ENCODE measurements at places on chromosomes 6 and 20.

DNA sequence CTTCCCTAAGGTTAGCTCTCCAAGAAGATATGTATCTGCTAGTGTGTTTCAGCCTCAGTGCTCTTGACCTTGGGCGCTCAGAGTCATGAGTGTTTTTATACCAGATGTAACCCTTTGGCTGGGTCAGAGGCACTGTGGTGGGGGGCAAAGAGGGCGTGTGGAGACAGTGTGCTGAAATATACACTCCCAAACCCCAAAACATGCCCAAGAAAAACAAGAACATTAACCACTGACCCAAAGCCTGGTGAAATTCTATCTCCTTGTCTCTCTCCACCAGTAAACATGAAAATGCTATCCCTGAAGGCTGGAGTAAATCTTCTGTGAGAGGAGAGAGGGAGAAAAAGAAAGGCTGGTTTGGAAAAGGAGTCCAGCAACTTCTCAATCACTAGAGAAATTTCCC is 47.9 kb downstream of the ISM1 start:
- DNase-seq: no peak

DNA sequence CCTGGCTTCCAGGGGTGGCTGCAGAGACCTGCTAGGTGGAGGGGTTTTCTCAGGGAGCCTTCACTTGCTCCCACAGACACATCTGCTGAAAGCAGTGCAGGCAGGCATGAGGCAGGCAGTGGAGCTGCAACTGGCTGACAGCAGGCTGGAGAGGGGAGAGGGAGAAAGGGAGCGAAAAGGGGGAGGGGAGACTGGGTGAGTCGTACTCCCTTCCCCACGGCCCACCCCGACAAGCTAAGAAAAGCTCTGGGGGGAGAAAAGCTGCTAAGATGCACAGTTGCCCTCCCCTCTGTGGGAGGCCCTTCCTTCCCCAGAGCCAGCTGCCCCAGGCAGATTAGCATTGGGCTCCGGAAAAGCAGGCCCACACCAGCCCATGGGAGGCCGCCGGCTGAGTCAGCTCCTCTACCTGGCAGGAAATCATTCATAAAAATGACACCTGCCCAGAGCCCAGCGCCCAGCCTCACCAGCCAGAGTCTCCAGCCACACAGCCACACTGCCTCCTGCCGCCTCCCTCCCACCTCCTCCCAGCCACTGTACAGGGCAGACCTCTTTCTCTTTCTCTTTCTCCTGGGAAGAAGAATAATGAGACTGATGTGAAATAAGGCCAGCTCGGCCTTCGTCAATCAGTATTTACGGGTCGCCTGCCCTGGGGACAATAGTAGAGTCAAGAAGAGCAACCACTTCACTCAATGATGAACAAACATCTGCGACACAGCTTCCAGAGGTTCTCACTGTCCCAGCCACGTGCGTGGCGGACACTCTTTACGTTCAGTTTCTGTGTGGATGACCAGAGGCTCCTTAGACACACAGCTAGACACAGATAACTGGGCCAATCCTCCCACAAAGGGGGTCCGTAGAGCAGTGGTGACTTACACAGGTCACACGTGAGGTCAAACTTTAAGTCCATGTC is 7.7 kb upstream of the C20orf203 start:
- peak; percentile 81 for DNase-seq

DNA sequence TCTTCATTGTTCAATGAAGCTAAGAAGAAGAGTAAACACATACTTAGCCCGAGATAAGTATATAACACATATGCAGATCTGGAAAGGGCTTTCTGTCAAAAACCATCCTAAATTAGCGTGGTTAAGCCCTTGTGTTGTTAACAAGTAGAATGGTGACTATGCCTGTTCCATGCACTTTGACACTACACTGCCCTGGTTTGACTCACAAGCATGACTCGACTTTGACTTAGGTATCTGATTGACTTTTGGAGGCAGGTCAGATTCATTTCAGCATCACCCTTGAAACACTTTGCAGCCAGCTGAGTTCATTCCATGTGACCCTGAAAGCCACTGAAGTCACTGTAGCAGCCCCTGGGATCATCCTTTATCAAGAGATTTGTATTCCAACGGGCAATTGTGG is 239.8 kb downstream of the TBX18 start:
- DNase-seq: no peak

DNA sequence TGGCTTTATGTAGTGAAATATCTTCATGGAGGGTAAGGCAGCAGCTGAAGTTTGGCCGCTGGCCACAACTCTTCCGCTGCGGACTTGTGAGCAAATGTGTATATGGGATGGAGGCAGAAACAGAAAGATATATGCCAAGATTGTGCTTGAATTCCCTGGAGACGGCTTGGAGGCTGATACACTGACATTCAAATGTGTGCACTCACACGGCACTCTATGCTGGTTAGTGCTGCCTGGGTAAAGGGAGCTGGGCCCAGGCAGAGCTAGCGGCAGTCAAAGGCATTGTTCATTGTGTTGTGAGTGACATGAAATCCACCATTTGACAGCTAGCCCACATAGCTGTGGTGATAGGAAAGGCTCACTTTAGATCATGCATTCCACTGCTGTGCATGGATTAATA is 202.7 kb downstream of the CLIC5 start:
- no peak for DNase-seq

DNA sequence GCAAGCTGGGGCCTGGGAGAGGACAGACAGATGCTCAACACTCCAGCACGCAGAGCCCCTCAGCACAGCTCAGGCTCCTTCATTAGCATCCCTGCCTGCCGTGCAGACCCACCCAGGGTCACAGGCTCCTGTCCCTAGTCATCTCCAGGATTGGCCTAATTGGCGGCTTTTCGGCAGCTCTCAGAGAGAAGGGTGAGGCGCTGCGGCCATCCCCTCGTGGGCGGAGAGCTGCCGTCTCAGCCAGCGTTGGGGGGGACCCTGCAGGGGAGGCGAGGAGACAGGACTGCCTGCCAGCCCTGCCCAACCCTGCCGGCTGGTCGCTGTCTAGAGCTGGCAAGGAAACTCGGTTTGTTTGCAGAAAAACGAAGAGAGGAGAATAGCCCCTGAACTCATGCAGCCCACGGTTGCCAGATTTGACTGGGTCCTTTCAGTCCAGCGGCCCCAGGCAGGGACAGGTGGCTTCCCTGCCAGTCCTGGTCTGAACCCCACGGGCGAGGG is 26.8 kb downstream of the BHLHE23 start:
- no peak for DNase-seq

- DNase-seq: peak; percentile 71
These were observed 39.2 kb upstream of the TLDC2 start for GRCh38 chr20:36836591-36837269.

DNA sequence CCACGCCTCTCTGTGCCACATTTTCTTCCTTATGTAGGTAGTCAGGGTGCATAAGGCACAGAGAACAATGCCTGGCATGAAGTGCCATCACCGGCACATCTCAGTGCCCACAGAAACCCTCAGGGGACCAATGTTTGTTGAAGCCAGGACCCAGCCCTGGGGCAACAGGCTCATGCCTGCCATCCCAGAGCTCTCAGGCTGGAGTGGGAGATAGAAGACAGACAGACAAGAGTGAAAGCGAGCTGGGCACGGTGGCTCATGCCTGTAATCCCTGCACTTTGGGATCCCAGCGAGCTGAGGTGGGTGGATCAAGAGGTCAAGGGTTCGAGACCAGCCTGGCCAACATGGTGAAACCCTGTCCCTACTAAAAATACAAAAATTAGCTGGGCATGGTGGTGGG is 13.5 kb downstream of the EFCAB8 start:
- no peak for DNase-seq

DNA sequence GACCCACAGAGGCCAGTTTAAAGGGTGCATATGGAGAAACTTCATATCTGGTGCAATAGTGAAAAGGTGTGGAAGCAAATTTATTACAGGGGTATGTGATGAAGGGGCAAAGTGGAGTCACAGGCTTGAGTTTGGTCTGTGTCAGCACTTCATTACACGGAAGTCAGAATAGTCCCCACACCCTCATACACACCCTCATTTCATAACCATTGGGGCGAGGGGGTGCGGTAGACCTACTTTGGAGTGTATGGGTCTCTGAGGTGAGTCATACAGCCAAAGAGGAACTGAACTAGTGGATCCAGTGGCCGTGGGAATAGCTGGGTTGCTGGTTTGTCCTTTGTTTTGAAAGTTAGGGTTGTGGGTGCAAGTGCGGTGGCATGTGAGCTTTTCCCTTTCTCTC is 3.3 kb downstream of the TM9SF4 start:
- DNase-seq: peak; percentile 56

DNA sequence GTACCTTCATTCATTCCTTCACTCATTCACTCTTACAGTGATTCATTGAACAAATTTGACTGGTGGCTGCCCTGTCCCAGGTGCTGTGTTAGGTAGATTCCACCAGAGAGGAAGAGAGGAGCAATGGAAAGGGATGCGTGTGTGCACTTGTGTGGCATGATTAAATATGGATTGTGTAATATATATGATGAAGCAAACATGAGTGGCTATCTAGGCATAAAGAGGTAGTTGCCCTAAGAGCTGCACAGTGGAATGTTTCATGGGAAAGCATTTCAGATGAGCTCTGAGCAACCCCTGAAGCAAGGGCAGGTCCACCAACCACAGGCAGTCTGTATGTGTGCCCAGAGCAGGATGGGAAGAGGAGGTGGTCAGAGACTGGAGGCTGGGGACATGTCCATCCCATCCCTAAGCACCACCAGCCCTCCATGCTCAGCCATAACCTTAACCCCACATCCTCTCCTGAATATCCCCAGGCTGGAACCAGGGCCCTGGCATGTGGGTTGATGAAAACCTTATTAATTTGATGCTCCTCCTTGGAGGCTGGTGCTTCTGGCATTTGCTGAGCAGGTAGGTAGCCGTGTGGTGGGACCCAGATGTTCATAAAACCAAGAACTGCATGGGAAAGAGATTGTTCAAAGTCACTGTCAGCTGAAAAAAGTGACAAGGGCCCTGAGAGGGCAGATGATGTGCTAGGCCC is 226.2 kb downstream of the SYNDIG1 start:
- no peak for DNase-seq

- peak; percentile 16 for DNase-seq
These were observed 195.9 kb downstream of the AKAP7 start for GRCh38 chr6:131331151-131331550.

- DNase-seq: no peak
These were observed 92.2 kb upstream of the HIVEP1 start for GRCh38 chr6:11919771-11920440.

DNA sequence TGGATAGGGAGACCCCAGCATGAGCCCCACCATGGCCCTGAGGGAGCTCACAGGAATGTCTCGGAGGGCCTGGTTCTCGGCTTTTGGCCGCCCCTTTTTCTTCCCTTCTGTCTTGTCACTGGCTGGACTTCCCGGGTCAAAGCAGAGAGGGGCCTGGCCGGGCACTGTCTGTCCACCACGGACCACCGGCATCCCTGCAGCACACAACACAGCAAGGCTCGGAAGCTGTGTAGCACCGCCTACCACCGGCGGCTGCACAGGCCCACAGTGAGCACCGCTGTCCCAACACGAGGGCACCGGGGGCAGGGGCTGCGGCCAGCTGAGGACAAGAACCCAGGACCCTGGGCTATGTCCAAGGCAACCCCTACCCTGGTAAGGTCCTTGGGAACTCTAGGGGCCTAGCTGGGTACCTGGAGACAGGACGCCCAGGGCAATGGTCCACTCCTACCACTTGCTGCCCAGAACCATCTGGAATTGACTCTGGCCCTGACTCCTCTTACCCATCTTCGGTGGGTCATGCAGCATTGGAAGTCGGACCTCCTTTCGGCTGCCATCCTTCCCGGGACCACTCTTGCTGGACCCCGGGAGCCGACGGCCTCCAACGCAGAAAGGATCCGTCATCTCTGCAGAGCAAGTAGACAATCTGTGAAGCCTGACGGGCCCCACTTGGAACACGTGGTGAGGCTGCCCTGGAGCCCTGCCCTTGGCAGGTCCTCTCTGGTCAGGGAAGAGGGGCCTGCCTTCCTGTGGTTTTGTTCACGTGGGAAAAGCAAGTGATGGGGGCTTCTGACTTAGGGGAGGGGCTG is 2.2 kb downstream of the ZNF512B start:
- DNase-seq: no peak

DNA sequence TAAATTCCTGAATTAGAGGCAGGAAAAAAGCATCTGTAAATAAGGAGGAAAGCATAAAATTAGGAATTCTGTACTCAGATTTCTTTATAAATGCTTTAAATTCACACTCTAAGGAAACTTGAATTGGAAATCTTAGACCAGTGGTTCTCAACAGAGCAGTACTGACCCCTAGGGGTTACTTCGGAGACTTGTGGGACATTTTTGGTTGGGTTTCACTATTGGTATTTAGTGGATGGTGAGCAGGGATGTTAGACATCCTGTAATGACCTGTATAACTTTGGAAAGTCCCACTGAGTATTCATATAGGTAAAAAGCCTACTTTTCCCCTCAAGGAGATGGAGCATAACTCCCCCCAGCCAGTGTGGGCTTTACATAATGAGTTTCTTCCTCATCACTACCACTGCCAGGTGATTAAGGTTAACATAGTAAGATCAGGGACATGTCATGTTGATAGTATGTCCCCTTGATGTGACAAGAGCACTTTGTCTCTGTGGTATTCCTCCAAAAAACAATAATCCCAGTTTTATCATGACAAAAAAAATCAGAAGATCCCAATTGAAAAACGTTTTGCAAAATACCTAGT is 31.0 kb downstream of the GLO1 start:
- peak; percentile 78 for DNase-seq

DNA sequence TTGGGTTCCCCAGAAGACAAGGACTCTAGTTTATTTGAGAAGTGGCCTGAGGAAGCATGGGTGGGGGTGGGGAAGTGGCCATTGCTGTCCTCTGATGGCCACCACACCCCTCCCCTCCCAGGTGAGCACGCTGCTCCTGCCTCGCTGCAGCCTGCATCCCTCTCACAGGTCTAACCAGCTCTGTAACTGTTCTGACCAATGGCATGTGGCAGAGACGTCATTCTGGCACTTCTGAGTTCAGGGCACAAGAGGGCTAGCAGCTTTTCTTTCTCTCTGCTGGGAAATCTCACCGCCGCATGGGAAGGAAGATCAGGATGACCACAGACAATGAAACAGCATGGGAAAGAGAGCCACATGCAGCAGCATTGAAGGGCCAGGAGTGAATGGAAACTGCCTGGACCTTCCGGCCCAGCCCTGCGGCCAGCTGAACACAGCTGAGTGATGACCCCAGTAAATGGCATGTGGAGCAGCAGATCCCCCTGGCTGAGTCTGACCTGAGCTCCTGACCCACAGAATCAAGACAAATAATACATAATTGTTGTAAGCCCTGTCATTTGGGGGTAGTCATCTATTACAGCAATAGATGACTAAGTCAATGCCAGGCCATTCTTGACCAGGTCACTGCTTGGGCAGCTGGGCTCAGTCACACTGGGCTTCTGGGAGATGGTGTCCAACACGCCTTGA is 179.8 kb downstream of the LINC00237 start:
- no peak for DNase-seq

- DNase-seq: peak; percentile 59
These were observed 1.1 kb downstream of the SPTLC3 start for GRCh38 chr20:13009682-13010406.

DNA sequence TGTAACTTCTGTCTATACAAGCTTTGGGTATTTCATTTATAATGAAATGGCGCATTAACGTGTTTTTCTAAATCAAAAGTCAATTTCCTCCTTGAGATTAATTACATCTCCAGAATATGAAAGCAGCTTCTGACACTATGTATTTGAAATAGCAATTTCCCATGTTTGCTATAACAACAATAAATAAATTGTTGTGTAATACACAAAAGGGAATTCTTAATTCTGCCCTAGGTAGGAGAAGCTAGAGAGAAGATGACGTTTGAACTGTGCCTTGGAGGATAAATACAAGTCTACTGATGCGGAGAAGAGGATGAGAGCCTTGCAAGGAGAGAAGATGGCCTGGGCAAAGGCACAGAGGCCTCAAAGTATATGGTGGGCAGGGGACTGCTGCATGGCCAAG is 7.6 kb upstream of the HLA-DOA start:
- DNase-seq: no peak
